Ascending aorta (tissue), 2 donors: ENCODE measurements at places on chromosomes 2 and 18. TPM values are rescaled to one million over a fixed set of nuclear protein-coding genes. Genes with fewer than 3 reads are reported as not detected.
A peak's percentile ranks its signal among the peaks of the same experiment; 100 is the strongest.

- H3K4me1 ChIP-seq = no peaks in the 10 kb centered on the region
- H3K4me3 ChIP-seq = peak overlapping the region; percentile 54
- no peaks in the 10 kb centered on the region for H3K36me3 ChIP-seq
- no peak overlapping the region for H3K27ac ChIP-seq
- peaks cover 6% of the 10 kb centered on the region for H3K27me3 ChIP-seq
- no peak for DNase-seq
These were observed 42.1 kb upstream of the ITSN2 start for GRCh38 chr2:24402242-24403097.

DNA sequence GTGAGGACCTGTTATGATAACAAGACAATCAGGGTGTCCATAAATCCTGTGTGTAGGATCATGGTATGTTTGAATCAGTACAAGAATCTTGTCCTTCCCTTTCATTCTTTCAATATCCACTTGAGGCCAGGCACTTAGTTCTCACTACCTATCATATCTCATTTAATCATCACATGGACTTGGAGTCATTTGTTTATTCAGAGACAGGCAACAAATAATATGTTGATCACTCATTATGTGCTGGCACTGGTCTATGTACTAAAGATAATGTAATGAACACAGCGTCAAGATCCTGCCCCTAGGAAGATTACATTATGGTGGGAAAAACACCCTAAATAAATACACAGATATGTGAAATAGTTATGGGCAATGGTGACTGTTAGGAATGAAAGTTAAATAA, 342.6 kb downstream of the LPIN1 start:
- no peak overlapping the region for H3K4me3 ChIP-seq
- H3K4me1 ChIP-seq = no peaks in the 10 kb centered on the region
- no peaks in the 10 kb centered on the region for H3K27me3 ChIP-seq
- H3K36me3 ChIP-seq = no peaks in the 10 kb centered on the region
- no peak overlapping the region for H3K27ac ChIP-seq

DNA sequence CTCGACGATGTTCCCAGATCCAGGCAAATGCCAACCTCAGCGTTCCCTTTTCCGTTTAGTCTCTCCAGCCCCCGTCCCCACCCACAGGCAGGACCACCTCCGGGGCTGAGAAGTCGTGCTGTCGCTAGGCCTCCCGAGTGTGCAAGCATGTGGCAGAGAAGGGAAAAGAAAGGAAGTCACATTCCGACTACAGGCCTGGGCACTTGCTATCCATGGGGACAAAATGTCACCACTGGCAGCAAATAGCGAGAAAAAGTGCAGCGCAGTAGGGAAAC, 420 bp downstream of the PIGN start:
- DNase-seq = peak; percentile 68
- no peaks in the 10 kb centered on the region for H3K36me3 ChIP-seq
- H3K27me3 ChIP-seq = no peaks in the 10 kb centered on the region
- H3K4me3 ChIP-seq = peak overlapping the region; percentile 98
- H3K4me1 ChIP-seq = no peaks in the 10 kb centered on the region

DNA sequence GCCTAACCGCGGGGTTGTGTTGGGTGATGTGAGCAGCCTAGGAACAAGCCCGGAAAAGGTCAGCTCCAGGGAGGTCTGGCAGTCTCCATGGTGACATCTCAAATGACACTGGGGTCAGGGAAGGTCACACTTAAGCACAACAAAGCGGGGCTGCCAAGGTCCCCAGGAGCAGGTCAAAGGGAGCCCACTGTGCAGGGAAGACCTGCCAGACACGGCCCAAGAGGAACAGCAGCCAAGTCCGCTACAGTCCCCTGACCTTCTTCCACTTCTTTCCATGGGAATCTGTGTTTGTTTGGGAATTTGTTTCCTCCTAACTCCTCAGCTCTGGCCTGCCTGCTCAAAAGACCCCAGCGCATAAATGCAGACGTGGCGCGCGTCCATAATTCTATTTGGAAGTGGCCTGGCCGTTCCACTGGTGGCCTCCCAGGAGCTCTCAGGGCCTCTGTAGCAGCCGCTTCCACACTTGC, 232.1 kb upstream of the COPS8 start:
- H3K4me3 ChIP-seq = no peak overlapping the region
- DNase-seq = no peak
- no peak overlapping the region for H3K27ac ChIP-seq
- no peaks in the 10 kb centered on the region for H3K36me3 ChIP-seq
- H3K27me3 ChIP-seq = no peaks in the 10 kb centered on the region

DNA sequence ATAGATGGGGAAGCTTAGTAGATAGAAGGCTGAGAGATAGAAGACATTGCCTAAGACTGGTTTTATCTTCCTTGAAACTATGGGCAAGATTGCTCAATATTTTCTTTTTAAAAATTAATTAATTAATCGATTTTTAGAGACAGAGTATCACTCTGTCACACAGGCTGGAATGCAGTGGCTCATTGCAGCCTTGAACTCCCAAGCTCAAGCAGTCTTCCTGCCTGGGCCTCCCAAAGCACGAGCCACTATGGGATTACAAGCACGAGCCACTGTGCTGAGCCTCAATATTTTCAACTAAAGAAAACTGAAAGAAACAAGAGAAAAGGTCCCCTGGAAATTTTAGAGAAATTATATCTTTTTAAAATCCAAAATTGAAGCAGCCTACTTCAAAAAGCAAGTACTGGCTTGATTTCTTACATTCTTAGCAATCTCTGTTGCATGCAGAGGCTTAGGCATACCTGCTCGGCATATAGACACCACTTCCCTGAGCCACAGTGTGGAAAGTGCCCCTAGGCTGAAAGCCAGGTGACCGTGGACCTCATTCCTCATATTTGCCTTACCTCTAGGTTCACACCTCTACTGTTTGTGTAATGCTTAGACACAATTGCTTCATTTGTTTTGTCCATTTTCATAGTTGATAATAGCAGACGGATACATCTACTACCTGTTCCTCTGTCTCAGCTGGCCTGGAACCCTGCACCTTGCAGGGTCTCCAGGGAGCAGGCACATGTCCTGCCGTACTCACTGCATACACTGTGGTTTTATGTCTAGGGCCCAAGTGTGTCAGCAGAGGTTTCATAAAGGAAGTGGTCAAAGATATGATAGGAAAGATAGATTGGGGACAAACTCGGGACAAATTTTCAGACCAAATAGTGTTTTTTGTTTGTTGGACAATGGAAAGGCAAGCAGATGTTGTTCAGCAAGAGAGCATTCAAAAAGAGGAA, 166.5 kb upstream of the ALPP start:
- no peak for DNase-seq
- H3K36me3 ChIP-seq = peaks cover 9% of the 10 kb centered on the region
- no peaks in the 10 kb centered on the region for H3K4me1 ChIP-seq
- no peak overlapping the region for H3K4me3 ChIP-seq
- no peaks in the 10 kb centered on the region for H3K27me3 ChIP-seq

DNA sequence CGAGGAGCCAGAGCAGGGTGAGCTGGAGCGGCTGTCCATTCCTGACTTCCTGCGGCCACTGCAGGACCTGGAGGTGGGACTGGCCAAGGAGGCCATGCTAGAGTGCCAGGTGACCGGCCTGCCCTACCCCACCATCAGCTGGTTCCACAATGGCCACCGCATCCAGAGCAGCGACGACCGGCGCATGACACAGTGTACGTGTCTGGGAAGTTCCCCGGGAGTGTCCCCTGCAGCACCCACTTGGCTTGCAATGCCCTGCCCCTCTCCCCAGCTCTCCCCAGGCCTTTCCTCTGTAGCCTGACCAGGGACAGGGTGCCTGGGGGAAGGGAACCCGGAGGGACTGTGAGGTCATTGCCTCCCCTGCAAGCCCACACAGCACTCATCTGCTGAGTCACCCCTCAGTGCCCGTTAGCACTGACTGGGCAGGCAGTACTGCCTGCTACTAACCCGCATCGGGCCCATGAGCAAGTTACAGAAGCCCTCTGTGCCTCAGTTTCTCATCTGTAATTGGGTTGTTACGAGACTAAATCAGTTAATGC, 29.4 kb upstream of the GMPPA start:
- H3K36me3 ChIP-seq = peaks cover 98% of the 10 kb centered on the region
- no peak overlapping the region for H3K4me3 ChIP-seq
- peak overlapping the region; percentile 73 for H3K27ac ChIP-seq

GRCh38 chr2:39696838-39697237, 31.1 kb downstream of the TMEM178A start:
- H3K4me3 ChIP-seq = no peak overlapping the region
- DNase-seq = no peak
- H3K4me1 ChIP-seq = peaks cover 14% of the 10 kb centered on the region
- H3K27me3 ChIP-seq = no peaks in the 10 kb centered on the region

DNA sequence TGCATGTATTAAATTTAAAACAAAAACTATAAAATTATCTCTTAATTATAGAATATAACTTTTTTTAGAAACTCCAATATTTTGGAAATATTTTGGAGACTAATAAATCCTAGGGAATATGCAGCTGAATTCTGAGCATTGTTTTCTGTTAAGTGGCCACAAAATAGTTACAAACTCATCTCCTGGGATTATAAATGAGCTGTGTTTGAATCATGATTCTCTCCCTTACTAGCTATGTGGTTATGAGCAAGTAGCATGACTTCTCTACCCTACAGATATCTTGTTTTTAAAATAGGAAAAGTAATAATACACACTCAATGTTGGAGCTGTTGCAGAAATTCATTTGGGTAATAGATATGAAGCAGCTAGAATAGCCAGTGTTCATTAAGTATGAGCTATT, 137.9 kb upstream of the ITGA4 start:
- no peak for DNase-seq
- H3K4me1 ChIP-seq = no peaks in the 10 kb centered on the region
- no peak overlapping the region for H3K27ac ChIP-seq
- no peak overlapping the region for H3K4me3 ChIP-seq

- DNase-seq = no peak
- H3K4me3 ChIP-seq = no peak overlapping the region
- no peaks in the 10 kb centered on the region for H3K27me3 ChIP-seq
- no peaks in the 10 kb centered on the region for H3K36me3 ChIP-seq
These were observed 18.8 kb upstream of the GPR17 start for GRCh38 chr2:127626917-127627739.

- no peaks in the 10 kb centered on the region for H3K27me3 ChIP-seq
- no peaks in the 10 kb centered on the region for H3K36me3 ChIP-seq
- H3K4me3 ChIP-seq = no peak overlapping the region
- no peak overlapping the region for H3K27ac ChIP-seq
These were observed 19.8 kb downstream of the ZFP36L2 start for GRCh38 chr2:43206602-43207001.

GRCh38 chr2:202521470-202521869, 113.3 kb upstream of the FAM117B start:
- no peak for DNase-seq
- no peak overlapping the region for H3K4me3 ChIP-seq
- H3K27me3 ChIP-seq = no peaks in the 10 kb centered on the region
- H3K36me3 ChIP-seq = peaks cover 25% of the 10 kb centered on the region
- no peaks in the 10 kb centered on the region for H3K4me1 ChIP-seq
- H3K27ac ChIP-seq = no peak overlapping the region

DNA sequence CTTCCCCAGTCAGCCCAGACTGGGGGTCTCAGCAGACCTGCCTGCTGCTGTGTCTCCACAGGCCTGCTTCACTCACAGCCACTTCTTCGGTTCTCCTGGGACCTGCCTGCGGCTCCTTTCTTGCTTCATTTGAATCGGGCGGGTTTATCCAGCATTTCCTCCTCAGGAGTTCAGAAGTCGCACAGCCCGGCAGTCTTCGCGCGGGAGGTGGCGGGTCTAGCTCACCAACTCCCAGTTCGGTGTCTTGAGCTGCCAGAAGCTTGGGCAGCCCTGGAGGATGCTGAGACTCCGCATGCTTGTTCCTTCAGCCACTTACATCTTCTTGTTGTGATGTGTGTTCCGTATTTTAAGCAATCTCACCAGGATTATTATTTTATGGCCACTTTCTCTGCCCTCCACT, 10.8 kb downstream of the D2HGDH start:
- H3K27me3 ChIP-seq = no peaks in the 10 kb centered on the region
- no peaks in the 10 kb centered on the region for H3K4me1 ChIP-seq
- H3K36me3 ChIP-seq = peaks cover 26% of the 10 kb centered on the region
- no peak overlapping the region for H3K27ac ChIP-seq
- H3K4me3 ChIP-seq = no peak overlapping the region
- no peak for DNase-seq

GRCh38 chr18:58407263-58407648, 221.6 kb downstream of the ALPK2 start:
- DNase-seq = no peak
- H3K4me1 ChIP-seq = no peaks in the 10 kb centered on the region
- no peak overlapping the region for H3K4me3 ChIP-seq
- no peaks in the 10 kb centered on the region for H3K36me3 ChIP-seq

GRCh38 chr2:27720004-27720551, 51.4 kb upstream of the MRPL33 start:
- H3K4me1 ChIP-seq = peaks cover 51% of the 10 kb centered on the region
- H3K4me3 ChIP-seq = no peak overlapping the region
- peak; percentile 68 for DNase-seq
- no peaks in the 10 kb centered on the region for H3K36me3 ChIP-seq
- H3K27ac ChIP-seq = peak overlapping the region; percentile 87
- no peaks in the 10 kb centered on the region for H3K27me3 ChIP-seq

GRCh38 chr2:101748000-101748399, 50.5 kb downstream of the MAP4K4 start:
- no peaks in the 10 kb centered on the region for H3K27me3 ChIP-seq
- DNase-seq = no peak
- no peak overlapping the region for H3K4me3 ChIP-seq
- H3K4me1 ChIP-seq = peaks cover 11% of the 10 kb centered on the region
- H3K36me3 ChIP-seq = no peaks in the 10 kb centered on the region

GRCh38 chr2:43131051-43131889, 95.1 kb downstream of the ZFP36L2 start:
- no peak overlapping the region for H3K4me3 ChIP-seq
- H3K27me3 ChIP-seq = no peaks in the 10 kb centered on the region
- H3K36me3 ChIP-seq = no peaks in the 10 kb centered on the region
- peak overlapping the region; percentile 59 for H3K27ac ChIP-seq
- peaks cover 15% of the 10 kb centered on the region for H3K4me1 ChIP-seq
- DNase-seq = peak; percentile 75

DNA sequence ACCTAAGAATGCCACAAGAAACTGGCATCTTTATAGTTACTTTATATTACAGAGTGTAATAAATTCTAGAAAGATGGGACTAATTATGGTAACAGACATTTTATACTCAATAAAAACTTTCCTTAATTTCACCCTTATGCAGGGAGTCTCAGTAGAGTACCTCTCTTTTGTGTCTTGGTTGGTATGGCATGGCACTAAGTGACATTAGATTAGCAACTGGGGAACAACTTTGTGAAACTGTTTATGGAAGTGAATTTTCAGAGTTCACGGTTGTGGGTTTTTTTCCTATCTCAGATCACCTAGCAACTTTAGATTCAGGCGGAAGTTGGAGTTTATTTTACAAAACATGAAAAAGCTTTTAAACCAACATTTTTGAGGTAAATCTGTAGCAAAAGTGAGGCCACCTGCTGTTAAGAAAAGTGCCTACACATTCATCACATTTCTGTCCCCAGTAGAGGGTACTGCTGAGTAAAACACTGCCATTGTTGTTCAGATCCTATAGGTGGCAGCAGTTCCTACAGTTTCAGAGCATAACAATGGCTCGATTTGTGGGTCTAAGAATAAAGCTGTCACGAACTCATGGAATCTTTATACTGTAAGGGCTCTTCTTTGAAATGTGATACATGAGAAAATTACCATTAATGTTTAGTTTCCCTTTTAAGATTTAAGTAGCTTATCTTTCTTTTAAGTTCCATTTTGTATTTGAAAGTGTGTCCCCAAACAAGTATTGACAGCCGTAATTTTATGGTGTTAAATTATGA, 117.6 kb downstream of the CAMKMT start:
- peak; percentile 64 for DNase-seq
- no peak overlapping the region for H3K4me3 ChIP-seq
- H3K4me1 ChIP-seq = no peaks in the 10 kb centered on the region
- no peaks in the 10 kb centered on the region for H3K27me3 ChIP-seq
- H3K36me3 ChIP-seq = no peaks in the 10 kb centered on the region

Gene SPAG16
- 7.6 TPM for total RNA-seq

Gene SCN3A
- total RNA-seq = 1.4 TPM

Gene SCYGR4
- not detected for total RNA-seq

Gene IL37
- not detected for total RNA-seq

Gene SEMA4F
- 0.32 TPM for total RNA-seq

Gene HDHD2
- total RNA-seq = 3.5 TPM
